ENCODE measurements at places on chromosomes 4 and X. TPM values are rescaled to one million over a fixed set of nuclear protein-coding genes. Genes with fewer than 3 reads are reported as not detected.

CT55 gene
- not detected for total RNA-seq

PROM1 gene
- total RNA-seq = 26.5 TPM

WAS gene
- 0.69 TPM for total RNA-seq

NEXMIF gene
- 60.9 TPM for total RNA-seq

IL1RAPL2 gene
- total RNA-seq = 6.5 TPM

DOK7 gene
- 2.5 TPM for total RNA-seq

FAM184B gene
- total RNA-seq = 9.0 TPM

ASMT gene
- total RNA-seq = not detected

PAGE4 gene
- total RNA-seq = not detected

GK2 gene
- total RNA-seq = not detected

LRBA gene
- 43.6 TPM for total RNA-seq

KIF4A gene
- 5.8 TPM for total RNA-seq

LIMCH1 gene
- 48.4 TPM for total RNA-seq

GSTCD gene
- total RNA-seq = 32.5 TPM

AMER1 gene
- 11.3 TPM for total RNA-seq

TACR3 gene
- 5.5 TPM for total RNA-seq

MAGED1 gene
- total RNA-seq = 197 TPM

COL25A1 gene
- total RNA-seq = 62.1 TPM

EBP gene
- total RNA-seq = 43.6 TPM

MGARP gene
- total RNA-seq = 0.46 TPM

SMIM10L2A gene
- total RNA-seq = 22.1 TPM

TMSB15C gene
- 30.4 TPM for total RNA-seq

GPC4 gene
- 2.8 TPM for total RNA-seq

CWH43 gene
- total RNA-seq = 0.23 TPM
